Activated naive CD8-positive, alpha-beta T cell treated with anti-CD3 and anti-CD28 coated beads for 36 hours (primary cell): ENCODE measurements at places on chromosomes 2 and 18. TPM values are rescaled to one million over a fixed set of nuclear protein-coding genes. Genes with fewer than 3 reads are reported as not detected.

DNA sequence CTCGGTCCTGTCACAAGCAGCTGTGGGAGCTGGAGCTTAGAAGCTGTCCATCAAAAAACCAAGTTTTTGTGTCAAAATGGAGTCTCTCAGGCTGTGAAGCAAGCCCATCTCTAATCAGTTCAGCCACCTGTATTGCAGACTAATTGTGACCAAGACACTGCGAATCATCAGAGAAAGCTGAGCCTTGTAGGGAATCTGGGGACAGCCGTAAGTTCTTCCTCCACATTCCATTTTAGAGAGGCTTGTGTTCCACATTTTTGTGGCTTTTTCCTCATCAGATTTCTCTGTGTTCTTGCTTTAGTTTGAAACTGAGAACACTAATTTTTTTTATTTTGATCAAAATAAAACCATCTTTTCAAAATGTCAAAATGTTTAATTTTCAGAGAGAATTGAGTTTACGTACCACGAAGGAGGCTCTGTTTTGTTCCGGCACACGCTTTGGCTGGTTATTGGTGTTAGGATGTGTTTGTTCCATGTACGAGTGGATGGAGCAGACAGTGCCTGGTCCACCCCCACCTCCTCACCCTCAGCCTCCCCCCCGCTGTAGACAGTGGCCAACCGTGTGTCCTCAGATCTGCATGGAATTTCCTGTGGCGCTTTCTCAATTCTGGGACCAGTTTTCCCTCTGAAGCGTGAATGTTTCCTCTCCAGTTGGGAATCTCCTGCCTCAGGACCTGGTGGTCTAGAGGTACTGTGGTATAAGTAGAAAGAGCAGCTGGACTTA, 140.8 kb downstream of the AGAP1 start:
- no peak for DNase-seq
- H3K4me3 ChIP-seq = no peak overlapping the region
- no peak overlapping the region for H3K27ac ChIP-seq
- no peaks in the 10 kb centered on the region for H3K4me1 ChIP-seq
- peaks cover 14% of the 10 kb centered on the region for H3K27me3 ChIP-seq

The SLC38A11 gene
- not detected for total RNA-seq

The TUBA3E gene
- not detected for total RNA-seq

DNA sequence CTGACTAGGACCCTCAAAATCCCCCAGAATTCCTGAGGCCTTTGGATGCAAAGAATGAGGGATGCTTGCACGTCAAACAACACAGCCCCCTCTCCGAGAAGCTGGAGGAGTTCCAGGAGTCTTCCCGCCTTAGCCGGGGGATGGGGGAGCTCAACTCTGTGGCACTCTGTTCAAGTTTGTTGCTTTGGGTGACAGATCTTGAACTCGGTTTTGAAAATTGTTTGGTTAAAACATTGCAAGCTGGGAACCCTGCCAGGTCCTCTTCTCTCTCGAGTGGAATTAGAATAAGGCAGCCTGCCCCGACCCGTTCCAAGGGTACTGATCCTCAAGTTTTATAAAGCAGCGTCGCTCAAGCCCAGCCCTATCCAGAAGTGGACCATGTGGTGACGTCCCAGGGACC, 244.1 kb downstream of the LOXHD1 start:
- H3K27me3 ChIP-seq = no peaks in the 10 kb centered on the region
- DNase-seq = no peak
- no peak overlapping the region for H3K27ac ChIP-seq
- no peak overlapping the region for H3K4me3 ChIP-seq

DNA sequence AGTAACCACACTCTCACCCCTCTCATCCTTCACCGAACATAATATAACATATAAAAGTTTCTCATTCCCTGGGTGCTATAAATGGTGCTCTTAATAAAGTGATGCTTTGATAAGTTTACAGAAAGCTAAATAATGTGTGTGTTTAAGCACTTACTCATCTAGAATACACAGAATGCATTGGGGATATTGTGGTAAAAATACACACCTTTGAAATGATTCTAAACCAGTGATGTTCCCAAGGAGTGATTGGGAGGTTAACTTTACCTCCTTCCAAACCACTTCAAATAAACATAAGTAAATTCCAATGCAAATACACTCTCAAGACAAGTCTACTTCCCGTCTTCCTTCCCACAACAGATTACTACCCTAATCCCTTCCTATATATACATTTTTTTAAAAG, 85.3 kb upstream of the TWSG1 start:
- no peaks in the 10 kb centered on the region for H3K27me3 ChIP-seq
- H3K4me3 ChIP-seq = no peak overlapping the region
- H3K27ac ChIP-seq = no peak overlapping the region
- DNase-seq = no peak
- no peaks in the 10 kb centered on the region for H3K4me1 ChIP-seq
- H3K36me3 ChIP-seq = peaks cover 35% of the 10 kb centered on the region

The CFC1 gene
- not detected for total RNA-seq

GRCh38 chr2:233413559-233414272, 59.4 kb downstream of the DGKD start:
- H3K36me3 ChIP-seq = peaks cover 73% of the 10 kb centered on the region
- H3K27ac ChIP-seq = peak overlapping the region; percentile 88
- H3K4me1 ChIP-seq = peaks cover 83% of the 10 kb centered on the region
- DNase-seq = peak; percentile 69
- H3K4me3 ChIP-seq = peak overlapping the region; percentile 12
- no peaks in the 10 kb centered on the region for H3K27me3 ChIP-seq
